GM03348 (cell line): ENCODE measurements at places on chromosomes 1 and 21.

DNA sequence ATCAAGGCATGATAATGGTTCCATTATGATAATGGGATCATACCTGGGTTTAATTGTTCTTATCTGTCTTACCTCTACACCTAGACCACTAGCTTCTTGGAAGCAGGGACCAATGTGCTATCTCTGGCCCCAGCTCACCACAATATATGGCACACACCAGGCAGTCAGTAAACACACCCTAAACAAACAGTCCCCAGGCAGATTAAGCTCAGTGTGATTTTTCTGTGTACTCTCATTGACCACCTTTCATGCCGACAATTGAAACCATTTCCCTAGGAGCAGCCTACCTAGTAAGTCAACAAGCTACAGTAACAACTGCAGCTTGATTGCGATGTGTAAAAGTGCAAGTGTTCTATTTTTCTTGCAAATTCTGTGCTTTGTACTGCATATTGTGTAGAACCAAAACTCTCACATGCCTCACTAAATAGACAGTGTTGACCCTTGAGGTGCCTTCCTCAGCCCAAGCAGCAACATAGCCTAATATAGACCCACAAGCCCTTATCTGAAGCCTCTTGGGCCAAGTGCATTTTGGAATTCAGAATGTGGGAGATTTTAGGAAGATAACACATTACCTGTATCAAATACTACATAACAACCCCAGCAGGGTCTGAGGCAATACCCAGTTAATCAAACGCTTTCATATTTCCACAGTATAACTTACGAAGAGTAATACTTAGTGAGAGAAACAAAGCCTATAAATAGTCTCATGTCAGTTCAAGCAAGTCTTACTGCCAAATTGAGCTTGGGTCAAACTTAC lies 32.0 kb downstream of the INPP5B start:
- DNase-seq: no peak

DNA sequence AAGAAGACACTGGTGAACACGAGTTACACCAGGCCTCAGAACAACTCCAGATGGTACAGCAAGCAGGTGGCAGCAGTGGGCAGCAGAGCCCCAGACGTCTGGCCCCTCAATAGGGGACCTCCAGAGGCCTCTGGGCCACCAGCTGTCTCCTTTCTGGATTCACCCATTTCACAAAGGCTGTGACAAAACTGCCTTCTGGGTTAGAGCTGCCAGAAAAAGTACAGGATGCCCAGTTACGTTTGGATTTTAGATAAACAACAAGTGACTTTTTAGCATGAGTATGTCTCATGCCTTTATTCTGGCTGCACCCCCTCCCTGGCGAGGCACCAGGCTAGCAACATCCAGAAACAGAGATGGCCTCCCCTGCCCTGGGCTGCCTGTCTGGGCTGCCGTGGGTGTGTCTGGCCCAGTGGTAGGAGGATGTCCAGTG lies 30.1 kb downstream of the ITPKB start:
- no peak for DNase-seq

DNA sequence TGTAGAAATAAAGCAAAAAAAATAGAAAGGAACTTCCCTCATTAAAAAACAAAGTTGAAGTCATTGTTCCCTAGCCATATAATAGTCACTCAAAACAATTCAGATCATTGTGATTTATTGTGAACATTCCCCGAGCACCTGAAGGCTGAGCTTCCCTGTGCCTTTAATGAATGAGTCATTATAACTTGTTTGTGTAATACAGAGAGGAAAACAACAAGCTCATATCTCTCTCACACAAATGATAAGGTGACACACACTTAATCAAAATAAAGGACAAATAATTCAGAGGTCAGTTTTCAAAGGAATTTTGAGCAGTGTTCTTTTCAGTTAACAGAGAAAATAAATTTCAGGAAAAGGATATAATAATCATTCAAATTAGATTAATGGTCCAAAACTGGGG lies 326.2 kb downstream of the DUSP10 start:
- no peak for DNase-seq

DNA sequence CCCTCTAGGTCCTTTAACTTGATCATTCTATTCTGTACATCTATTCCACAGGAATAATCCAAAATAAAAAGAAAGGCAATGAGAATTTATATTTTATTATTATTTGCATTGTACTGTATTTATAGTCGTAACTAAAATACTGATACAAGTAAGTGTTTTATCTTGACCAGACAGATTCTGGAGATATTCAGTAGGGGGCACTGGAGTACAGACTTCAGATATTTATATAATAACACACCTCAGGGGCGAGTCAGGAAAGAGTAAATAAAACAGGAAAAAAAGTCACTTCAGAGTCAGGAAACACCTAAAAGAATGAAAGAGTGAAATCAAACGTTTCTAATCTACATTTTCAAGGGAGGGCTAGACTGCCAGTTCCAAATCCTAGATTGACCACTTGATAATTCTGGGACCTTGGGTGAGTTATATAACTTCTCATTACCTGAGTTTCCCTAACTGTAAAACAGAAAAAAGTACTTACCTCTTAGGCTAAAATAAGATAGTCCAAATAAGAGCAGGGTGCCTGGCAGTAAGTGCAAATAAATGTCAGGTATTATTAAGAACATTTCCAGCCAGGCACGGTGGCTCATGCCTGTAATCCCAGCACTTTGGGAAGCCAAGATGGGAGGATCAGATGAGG lies 31.1 kb upstream of the MTF1 start:
- peak; percentile 37 for DNase-seq

- DNase-seq: no peak
Observed at GRCh38 chr1:114034567-114035303, 55.5 kb downstream of the OLFML3 start.

DNA sequence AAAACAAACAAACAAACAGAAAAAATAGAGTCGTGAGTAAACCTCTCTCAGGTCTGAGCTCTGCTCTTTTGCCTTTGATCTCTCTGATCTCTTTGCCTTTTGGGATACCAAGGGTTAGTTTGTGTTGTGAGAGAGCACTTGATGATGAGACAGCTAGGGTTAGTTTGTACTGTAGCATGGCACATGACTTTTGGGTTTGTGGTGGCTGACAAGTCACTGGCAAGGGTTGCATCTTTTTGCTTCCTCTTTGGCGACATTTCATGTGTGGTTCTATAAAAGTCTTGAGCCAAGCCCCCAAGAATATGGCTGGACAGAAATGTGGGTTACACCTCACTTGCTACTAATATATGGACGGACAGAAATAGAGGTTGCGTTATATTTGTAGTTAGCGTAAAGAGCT lies 60.5 kb downstream of the TESK2 start:
- DNase-seq: no peak

- no peak for DNase-seq
Observed at GRCh38 chr1:22176258-22176657, 33.4 kb upstream of the WNT4 start.

GRCh38 chr1:95006681-95007080 lies 66.1 kb downstream of the ALG14 start:
- DNase-seq: peak; percentile 12

DNA sequence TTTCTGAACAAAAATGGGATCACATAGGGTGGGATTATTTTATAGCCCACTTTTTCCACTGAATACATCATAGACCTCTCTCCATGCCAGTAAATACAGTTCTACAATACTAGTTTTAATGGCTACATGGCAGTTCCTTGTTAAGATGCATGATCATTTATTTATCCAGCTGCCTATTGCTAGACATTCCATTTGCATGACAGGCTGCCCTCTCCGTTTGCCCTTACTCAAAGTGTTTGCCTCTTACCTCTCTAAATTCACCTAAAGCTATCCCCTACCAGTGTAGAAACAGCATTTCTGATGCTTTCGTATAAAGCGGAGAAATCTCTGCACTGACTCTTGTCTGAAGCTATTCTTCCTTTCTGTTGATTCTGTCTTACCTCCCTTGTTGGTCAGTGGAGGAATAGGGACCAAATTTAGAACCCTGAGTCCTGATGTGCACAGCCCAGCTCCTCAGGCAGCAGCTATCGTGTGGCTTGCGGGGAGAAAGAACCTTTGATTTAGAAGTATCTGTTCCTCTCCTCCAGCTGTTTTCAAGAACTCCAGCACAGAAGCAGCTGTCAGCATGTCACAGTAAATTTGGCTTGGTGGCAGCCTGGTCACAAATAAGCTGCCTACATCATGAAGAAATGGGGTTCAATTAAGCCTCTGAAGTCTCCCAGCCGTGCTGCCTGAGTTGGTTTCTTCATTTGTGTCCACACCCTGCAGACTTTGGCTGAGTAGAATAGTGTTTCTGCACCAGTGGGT lies 337.3 kb downstream of the PRDM2 start:
- DNase-seq: no peak

- peak; percentile 13 for DNase-seq
Observed at GRCh38 chr21:27077501-27077900, 110.6 kb upstream of the ADAMTS5 start.

DNA sequence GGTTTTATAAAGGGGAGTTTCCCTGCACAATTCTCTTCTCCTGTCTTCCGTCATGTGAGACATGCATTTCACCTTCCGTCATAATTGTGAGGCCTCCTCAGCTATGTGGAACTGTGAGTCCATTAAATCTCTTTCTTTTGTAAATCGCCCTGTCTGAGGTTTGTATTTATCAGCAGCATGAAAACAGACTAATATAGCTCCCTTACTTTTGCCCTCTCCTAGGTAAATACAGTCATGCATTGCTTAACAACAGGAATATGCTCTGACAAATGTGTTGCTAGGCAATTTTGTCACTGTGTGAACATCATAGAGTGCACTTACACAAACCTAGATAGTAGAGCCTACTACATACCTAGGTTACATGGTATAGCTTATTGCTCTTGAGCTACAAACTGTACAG lies 616.8 kb downstream of the RWDD3 start:
- DNase-seq: no peak

- DNase-seq: peak; percentile 36
Observed at GRCh38 chr21:16330082-16330907, 600.5 kb downstream of the USP25 start.

GRCh38 chr1:92923664-92924063 lies 37.6 kb downstream of the DIPK1A start:
- DNase-seq: peak; percentile 46

- DNase-seq: no peak
Observed at GRCh38 chr1:109295712-109296415, 10.9 kb downstream of the MYBPHL start.

- DNase-seq: no peak
Observed at GRCh38 chr1:86277936-86278335, 118.2 kb downstream of the ODF2L start.

- DNase-seq: peak; percentile 84
Observed at GRCh38 chr1:98048244-98048643, 127.4 kb upstream of the DPYD start.

DNA sequence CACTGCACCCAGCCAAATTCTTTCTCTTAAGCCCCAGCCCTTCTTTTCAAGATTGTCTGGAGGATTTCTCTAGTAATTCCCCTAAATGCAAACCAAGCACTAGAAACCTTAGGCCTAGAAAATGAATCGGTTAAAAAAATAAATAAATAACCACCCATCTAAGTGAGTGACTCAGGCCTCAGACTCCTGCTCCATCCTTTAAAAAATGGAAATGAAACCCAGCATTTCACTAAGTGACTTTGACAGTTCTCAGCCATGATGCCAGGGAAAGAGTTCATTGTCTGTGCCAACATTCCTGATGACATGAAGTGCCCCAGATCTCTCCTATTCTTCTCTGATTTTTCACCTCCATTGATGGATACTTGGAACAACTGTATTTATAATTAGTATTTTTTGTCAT lies 415.2 kb upstream of the DAB1 start:
- peak; percentile 11 for DNase-seq

GRCh38 chr1:32104127-32104526 lies 3.7 kb upstream of the KPNA6 start:
- DNase-seq: no peak

DNA sequence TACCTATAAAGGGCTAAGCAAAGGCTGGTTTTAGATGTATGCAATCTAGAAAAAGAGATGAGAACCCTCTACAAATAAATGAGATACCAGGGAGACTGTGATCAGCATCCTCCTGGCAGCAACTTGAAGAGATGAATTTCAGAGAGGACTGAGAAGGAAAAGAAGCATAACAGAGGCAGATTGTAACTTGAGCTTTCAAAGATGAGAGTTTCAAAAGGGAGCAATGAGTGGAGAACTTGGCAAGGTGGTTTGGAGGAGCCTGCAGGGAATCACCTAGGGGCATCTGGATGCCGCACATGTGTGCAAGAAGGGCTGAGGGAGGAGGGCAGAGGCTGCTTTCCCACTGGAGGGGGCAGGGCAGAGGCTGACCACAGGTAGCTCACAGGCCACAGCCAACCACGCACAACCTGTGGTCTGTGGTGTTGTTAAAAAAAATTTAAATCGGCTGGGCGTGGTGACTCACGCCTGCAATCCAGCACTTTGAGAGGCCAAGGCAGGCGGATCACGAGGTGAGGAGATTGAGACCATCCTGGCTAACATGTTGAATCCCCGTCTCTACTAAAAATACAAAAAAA lies 50.2 kb downstream of the PCNX2 start:
- DNase-seq: no peak

- no peak for DNase-seq
Observed at GRCh38 chr1:164843743-164844500, 284.9 kb downstream of the PBX1 start.

DNA sequence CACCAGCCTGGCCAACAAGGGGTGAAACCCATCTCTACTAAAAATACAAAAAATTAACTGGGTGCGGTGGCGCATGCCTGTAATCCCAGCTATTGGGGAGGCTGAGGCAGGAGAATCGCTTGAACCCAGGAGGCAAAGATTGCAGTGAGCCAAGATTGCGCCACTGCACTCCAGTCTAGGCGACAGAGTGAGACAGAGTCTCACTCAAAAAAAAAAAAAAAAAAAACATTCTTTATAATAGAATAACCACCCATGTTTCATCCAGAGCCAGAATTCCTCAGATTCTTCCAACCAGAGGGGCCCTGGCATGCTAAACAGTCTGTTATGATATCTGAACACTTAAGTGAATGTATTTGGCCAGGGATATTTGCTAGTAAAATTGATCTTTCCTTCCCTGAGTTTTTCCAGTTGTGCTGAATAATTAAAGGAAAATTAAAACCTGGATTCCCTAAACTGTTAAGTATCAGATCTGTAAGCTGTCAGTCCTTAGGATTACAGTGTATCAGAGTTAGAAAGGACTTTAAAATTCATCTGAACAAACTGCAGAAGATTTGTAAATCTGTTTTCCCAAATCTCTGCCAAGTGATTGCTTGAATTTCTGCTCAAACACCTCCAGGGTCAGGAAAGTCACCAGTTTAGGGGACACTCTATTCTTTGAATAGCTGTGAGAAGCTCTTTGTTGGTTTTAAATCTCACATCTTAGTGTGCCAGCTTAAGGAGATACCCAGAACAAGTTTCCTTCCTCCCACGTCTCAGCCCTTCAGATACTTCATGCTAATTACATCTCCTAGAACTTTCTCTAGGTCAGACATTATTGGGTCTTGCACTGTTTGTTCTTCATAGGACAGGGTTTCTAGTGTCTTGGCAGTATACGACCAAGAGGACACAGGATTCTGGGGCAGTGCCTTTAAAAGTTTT lies 84.6 kb upstream of the BMP8A start:
- peak; percentile 58 for DNase-seq

GRCh38 chr1:234956821-234957329 lies 171.8 kb downstream of the TOMM20 start:
- no peak for DNase-seq

- DNase-seq: no peak
Observed at GRCh38 chr21:41731081-41731480, 35.8 kb downstream of the RIPK4 start.
